ENCODE measurements at places on chromosomes 13 and 19.
A peak's percentile ranks its signal among the peaks of the same experiment; 100 is the strongest.

DNA sequence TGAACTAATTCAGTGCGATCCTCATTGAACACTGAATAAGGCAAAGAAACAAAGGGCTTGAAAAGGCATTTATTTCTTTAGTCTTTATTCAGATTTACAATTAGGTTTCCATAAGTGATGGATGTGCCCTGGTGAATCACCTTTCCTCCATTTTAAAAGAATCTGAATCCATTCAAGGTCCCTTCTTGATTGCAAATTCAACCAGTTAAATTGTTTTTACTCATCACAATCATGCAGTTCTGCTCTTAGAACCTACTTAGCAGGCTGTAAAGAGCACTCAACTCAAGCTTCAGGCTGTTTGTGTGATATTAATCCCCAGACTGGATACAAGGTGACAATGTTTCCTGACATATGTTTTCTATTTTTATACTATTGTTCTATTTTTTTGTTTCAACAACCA is 321.0 kb downstream of the TBC1D4 start:
- no peak for DNase-seq

GRCh38 chr13:48942131-48942530 is 33.6 kb upstream of the FNDC3A start:
- DNase-seq, result no peak

- peak; percentile 20 for DNase-seq
Observed at GRCh38 chr13:88031980-88032559, 360.9 kb downstream of the SLITRK5 start.

DNA sequence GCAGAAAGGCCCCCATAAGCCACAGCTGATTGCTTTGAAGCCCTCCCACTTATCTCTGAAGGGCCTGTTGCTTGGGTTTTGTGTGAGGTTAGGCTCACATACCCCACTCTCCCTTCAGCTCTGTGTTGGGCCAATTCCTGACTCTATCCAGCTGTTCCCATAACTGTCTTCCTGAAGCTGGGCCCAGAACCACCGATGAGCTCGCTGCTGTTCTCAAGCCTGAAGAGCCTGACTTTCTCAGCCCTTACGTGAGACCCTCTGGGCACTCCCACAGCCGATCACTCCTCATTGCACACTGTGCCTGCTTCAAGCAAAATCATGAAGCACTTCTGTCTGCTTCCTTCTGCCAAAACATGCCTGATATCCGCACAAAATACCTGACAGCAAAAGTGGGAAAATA is 124.1 kb downstream of the CRYL1 start:
- no peak for DNase-seq

DNA sequence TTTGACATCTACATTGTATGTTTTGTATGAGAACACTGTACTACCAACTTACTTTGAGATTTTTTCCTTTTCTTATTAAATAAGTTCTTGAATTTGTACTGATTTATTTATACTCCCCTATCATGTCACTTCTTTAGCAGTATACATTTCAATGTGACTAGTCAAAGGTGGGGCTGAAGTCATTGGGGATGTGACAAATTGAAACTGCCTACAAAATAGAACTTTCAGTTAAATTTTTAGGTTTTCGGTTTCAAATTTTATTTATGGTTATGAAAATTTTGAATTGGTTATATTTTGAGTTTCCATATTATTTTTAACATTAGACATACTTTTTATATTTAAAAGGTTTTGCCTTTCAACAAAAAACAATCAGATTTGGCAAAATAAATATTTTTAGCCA is 221.6 kb downstream of the NBEA start:
- no peak for DNase-seq

DNA sequence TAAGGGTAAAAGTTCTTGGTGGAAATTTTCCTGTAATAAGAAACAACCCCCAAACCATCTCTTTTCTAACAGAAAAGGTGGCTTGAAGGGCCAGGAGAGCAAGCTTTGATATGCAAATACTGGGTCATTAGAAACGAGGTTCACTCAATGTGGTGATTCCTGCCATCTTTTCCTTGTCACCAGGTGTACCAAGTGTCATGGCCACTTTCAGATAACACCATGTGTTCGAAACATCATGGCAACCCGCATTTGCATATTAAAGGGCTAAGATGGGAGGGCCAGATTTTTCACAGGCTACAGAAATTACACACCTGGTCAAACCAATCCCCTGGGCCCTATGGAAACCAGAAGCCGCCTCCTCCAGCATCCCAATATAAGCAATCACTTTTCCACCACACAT is 15.3 kb downstream of the LGALS16 start:
- DNase-seq, result no peak

- DNase-seq, result peak; percentile 91
Observed at GRCh38 chr19:34364830-34365462, at the start of gene GPI. GPI (plus strand) TSS chr19:34365196; CDS start chr19:34365267, 71 bp downstream.

- DNase-seq, result peak; percentile 56
Observed at GRCh38 chr13:50080911-50081678, 65.9 kb downstream of the KCNRG start.

DNA sequence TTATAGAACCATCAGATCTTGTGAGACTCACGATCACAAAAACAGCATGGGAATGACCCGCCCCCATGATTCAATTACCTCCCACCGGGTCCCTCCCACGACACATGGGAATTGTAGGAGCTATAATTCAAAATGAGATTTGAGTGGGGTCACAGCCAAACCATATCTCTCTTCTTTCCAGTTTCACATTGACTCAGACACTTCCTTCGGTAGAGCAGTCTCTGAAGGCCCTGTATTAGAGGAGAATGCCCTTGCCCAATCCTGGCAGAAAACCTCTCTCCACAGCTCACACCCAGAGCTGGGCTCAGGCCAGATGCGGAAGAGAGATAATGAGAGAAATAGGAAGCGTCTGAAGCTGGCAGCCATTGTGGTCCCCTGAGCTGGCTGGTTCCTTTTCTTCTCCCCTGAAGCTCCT is 72.4 kb upstream of the CLDN10 start:
- peak; percentile 81 for DNase-seq

GRCh38 chr13:51822106-51822815 is 18.3 kb upstream of the DHRS12 start:
- peak; percentile 33 for DNase-seq

- no peak for DNase-seq
Observed at GRCh38 chr13:99866781-99867180, 104.8 kb downstream of the ZIC5 start.

DNA sequence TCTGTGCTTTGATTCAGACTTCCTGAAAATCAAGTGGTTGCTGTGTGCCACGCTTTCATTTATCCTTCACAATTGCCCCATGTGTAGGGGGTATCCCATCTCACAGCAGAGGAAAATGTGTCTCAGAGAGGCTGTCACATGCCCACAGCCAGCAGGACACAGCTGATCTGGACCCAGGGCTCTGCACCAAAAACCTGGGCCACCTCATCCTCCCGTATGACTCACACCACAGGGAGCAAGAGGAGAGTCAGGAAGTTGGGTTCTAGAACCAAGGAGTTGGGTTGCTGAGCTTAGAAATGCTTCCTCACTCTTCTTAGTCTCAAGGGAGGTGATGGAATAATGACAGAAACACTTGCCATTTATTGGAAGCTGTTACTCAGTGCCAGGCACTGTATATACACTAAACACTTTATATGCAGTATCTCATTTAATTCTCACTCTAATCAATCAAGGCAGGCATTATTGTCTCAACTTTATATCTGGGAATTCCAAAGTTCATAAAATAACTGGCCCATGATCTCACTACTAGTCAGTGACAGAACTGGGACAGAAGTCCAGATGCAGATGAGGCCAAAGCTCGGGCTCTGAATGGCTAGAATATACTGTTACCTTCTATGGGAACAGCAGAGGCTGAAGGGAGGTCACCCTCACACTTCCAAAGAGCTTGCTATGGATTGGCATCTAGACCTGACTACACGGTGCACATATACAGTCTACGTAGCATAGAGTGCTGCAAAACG is 47.7 kb upstream of the ATP12A start:
- peak; percentile 34 for DNase-seq

Measured in suppressor macrophage treated with lipopolysaccharide for 1 hour (primary cell).